MG63 (cell line): ENCODE measurements at places on chromosomes 3 and 15. TPM values are rescaled to one million over a fixed set of nuclear protein-coding genes. Genes with fewer than 3 reads are reported as not detected.
A peak's percentile ranks its signal among the peaks of the same experiment; 100 is the strongest.

- no peak for DNase-seq
Measured at GRCh38 chr3:89113344-89113743, 5.9 kb downstream of the EPHA3 start.

P2RY14 gene
- total RNA-seq, result not detected in 2 replicates

DNA sequence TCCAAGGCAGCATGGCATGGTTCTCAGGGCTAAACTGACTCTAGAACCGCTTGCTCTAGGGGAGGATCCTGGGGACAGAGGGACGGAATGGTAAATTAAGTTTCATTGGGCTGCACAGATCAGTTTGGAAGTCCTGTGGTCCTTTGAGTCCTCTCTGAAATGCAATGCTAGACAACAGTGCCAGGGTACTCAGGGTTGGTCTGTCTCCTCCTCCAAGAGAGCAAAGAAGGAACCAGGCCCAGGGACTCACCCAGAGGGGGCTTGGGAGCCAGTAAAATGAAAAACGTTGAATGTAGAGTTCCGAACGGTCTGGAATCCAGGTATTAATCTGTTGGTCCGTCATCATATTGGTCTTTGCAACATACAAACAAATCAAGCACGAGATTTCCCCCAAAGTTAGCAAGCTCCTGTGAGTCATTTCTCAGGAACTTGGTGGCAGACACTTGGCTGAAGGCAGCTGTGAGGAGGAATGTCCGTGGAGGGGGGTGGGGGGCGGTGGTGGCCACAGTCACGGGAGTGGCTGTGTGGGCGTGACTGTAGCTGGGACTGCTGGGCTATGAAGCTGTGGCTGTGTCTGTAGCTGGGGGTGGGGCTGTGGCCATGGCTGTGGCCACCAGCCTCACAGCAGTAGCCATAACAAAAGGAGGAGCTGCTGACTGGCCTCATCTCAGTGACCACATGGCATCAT, 361.0 kb downstream of the SHQ1 start:
- DNase-seq, result peak; percentile 89

ZSCAN29 gene
- total RNA-seq, result 8.4 and 15.6 TPM in 2 replicates

DNA sequence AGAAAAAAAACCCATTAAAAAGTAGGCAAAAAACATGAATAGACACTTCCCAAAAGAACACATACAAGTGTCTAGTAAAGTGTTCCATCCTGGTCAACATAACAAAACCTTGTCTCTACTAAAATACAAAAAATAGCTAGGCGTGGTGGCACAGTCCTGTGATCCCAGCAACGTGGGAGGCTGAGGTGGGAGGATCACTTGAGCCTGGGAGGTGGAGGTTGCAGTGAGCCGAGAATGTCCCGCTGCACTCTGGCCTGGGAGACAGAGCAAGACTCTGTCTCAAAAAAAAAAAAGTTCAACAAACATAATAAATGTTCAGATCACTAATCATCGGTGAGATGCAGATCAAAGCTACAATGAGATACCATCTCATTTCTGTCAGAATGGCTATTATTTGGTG, 43.5 kb upstream of the OSBPL11 start:
- no peak for DNase-seq

DNA sequence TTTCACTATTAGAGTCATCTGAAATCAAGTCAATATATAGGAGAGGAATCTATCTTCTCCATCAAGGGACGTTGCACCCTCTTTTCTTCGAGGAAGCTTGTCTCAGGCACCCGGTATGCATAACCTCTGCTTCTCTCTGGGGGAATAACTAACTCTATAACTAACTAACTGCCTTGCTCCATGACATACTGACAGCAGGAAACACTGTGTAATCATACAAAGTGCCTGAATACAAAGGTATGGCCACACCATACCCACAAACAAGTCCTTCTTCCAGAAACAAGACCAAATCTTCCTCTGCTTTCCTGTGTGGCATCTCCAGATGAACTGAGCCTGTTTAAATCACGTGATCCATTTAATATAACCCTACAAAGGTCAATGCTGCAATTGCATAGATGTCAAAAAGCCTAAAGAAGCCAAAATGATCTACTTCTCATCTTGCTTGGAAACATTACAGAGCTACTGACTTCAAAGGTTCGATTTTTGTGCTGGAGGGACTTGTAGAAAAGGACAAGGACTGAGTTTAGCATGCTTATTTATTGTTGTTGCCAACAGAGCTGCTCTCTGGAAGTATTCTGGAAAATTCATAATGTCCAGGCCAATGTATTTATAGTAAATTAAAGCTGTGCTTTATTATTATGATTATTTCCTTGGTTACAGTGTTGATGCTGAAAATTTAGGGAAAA, 380.5 kb downstream of the FOXP1 start:
- DNase-seq, result no peak
